ENCODE measurements at places on chromosomes 13 and 19.

DNA sequence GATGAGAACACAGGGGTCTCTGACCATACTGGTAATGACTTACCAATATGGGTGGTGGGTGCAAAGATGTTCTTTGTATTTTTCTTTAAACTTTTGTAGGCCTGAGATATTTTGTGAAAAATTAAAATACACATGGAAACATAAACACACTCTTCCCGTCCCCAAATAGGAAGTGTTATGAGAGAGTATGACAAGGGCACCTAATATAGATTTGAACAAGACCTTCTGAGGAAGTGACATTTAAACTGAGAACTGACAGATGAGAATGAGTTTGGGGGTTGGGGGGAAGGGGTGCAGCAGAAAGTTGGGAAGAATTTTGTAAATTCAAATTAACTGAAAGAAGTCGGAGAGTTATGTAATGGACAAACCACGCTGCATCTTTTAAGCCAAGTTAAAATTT is 224.2 kb downstream of the RGCC start:
- no peak for DNase-seq

DNA sequence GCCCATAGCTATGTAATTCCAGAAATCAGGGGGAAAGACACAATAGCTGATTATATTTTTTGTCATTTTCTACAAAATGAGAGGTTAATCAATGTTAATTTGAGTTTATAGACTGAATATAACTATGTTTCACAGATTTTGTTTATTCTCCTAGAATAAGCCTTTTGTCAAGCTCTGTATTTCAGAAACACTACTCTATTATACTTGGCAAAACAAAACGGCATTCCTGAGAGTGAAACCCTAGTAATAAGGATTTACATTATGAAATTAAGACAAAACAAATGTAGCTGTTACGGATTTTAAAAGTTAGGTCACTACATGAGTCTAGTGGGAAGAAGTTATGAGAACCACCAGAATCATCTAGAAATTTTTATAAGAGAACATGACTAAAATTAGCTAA is 334.2 kb downstream of the KLF12 start:
- no peak for DNase-seq

DNA sequence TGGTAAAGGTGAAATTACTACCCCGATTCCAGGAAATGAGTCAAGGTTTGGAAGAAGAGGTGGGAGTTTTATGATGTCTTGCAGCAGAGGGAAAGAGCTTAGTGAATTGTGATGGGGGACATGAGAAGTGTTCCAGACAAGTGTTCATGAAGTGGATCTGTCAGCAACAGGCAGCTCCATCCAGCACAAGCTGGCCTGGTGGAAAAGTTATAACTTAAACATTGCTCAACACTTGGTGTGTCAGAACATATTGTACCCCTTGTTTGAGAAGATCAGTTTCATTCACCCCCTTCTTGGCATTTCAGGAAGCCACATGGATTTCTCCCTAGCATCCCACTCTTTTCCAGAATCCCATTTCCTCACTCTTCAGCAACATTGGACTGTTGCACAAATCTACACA is 222.0 kb downstream of the B3GLCT start:
- DNase-seq, result no peak

DNA sequence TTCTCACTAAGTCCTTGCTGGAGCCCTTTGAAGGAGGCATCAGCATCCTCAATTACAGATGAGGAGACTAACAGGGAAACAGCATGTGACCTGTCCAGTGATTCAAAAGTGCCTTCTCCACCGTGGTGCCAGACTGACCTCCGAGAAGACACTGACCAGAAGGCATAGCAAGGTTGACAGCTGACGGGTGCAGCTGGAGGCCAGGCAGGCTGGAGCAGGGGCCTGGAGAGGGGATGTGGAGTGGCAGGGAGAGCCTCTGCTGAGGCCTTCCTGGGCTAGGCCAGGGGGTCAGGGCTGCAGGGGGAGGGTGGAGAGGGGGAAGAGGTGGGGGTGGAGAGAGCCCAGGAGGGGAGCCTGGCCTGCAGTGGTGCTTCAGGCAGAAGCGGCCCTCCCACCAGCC is 66.3 kb downstream of the KCTD15 start:
- DNase-seq, result no peak

- no peak for DNase-seq
Observed at GRCh38 chr19:19615086-19615485, 3.4 kb downstream of the PBX4 start.

GRCh38 chr19:32255536-32256295 is 89.7 kb upstream of the ZNF507 start:
- no peak for DNase-seq
